ENCODE measurements at places on chromosomes 1 and 21.

DNA sequence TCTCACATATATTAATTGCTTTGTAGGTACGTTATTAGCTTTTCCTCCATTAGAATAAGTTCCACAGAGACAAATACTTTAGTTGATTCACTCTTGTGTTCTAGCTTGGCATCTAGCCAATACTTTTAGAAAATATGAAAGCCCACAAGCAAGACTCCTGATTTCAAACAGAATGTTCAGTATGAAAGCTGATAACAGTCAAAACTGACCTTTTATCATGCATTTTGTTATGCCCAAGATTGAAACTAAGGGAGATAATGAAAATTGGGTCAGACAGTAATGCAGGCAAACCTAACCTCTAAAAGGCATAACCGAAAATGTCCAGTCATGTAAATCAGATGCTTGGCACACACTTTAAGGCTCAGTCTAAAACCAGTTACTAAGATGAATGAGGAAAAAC, 61.7 kb downstream of the ERICH3 start:
- DNase-seq, result no peak

DNA sequence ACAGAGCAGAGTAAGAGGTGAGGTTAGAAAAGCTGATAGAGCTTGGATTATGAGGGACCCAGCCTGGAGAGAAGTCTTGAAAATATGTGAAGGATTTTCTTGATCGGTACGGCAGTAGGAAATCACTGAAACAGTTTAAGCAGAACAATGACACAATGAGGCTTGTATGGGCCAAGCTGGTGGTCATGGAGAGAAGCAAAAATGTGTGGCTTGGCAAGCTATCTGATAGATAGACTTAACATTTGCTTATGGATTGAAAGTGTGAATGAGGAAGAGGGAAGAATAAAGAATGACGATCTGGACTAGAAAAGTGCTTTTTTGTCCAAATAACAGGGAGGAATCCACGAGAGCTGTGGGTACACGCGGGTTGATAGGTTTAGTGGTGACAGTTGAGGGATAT, 15.4 kb upstream of the XPR1 start:
- DNase-seq, result no peak

- DNase-seq, result peak; percentile 54
Measured at GRCh38 chr21:46295996-46296752, 10.0 kb downstream of the YBEY start.

GRCh38 chr1:212149566-212149965, 114.0 kb downstream of the DTL start:
- no peak for DNase-seq

DNA sequence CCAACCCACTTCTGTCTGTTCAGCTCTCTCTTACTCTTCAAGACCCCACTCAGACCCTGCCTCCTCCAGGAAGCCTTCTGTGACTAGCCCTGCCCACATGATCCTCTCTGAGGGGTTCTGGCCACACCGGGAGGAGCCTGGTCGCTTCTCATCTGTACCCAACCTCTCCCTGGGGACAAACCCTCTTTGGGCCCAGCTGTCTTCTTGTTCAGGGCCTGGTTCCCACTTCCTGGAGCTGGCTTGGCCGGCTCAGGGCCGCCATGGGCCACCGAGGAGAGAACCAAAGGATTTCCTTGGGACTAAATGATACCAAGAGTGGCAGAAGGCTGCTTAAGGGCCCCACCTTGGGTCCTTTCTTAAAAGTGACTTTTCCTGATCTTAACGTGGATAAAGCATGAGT, 124.7 kb upstream of the ZBTB40 start:
- DNase-seq, result no peak

GRCh38 chr1:195971589-195971988, 636.7 kb downstream of the KCNT2 start:
- no peak for DNase-seq

Measured in activated CD4-positive, alpha-beta T cell treated with anti-CD3 and anti-CD28 coated beads, Interleukin-2, amount 50 U/mL, for 4 hours (primary cell).